ENCODE measurements at places on chromosomes 1 and 21.

GRCh38 chr1:44670751-44671640, 3.3 kb downstream of the TMEM53 start:
- no peak for DNase-seq

DNA sequence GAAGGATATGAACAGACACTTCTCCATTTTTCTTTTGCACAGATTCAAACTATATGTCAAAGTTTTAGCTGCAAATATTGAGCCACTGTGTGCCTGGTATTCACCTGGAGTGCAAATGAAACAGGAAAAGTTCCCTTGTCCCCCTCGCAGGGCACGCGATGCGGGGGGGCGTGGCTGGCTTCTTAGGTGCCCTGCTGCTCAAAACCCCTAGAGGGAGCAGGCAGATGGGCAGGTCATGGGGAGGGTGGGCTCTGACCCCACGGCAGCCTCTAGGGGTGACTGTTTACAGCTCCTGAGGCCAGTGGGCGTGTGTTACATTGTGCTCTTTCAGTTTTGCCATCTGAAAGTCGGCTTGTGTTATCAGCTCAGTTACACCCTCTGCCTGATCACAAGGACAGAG, 931.2 kb upstream of the B3GALT2 start:
- no peak for DNase-seq

- DNase-seq = peak; percentile 93
Observed at GRCh38 chr1:26284597-26285347, 4.9 kb downstream of the SH3BGRL3 start.

GRCh38 chr1:165631342-165632151, 513 bp downstream of the MGST3 start:
- peak; percentile 63 for DNase-seq

DNA sequence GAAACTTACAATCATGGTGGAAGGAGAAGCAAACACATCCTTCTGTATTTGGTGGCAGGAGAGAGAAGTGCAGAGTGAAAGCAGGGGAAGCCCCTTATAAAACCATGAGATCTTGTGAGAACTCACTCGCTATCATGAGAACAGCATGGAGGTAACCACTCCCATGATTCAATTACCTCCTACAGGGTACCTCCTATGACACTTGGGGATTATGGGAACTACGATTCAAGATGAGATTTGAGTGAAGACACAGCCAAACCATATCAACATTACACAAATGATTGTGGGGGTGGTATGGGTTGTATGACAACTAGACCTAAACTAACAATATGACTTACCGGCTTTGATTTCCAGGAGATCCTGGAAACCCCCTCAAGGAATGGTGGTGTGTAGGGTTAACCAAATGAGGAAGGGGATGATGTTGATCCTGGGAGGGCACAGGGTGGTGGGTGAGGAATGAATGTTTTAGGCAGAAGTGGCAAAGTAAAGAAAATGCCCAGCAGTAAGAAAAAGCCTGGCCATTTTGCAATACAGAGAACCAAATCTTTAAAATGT, 80.5 kb downstream of the FGGY start:
- no peak for DNase-seq

DNA sequence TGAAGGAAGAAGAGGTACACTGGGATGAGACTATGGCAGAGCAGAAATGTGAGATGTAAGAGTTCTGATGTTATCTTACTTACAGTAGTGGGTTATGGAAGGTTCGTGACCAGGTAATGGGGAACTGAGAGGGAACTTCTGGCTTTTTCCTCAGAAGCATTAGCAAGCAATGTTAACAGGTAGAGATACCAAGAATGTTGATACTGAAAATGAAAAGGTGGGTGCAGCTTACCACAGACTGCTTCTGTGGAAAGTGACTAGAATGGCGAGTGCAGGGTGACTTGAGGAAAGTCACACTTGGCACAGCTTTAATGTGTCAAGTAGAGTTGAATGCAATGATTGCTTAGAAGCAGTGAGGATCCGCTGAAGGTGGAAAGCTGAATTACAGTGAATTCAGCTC, 70.8 kb downstream of the PLA2G4A start:
- peak; percentile 25 for DNase-seq
